ENCODE measurements at places on chromosomes 5 and 9.

DNA sequence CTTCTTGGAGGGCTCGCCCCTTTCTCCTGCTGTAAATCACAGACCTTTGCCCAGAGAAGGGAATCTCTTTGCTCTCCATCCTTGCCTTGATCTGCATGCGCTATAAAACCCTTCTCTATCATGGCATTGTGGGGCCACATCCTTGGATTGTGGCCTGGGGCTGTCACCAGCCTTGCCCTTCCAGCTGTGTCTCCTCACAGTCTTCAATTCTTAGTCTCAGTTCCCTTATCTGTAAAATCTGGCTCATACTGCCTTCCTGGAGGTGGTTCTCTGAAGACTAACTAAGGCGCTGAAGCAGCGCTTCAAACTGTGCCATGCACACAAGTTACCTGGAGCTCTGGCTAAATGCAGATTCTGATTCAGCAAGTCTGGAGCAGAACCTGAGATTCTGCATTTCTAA lies 53.4 kb upstream of the RARS1 start:
- no peak for DNase-seq

GRCh38 chr5:168874713-168875380 lies 295.7 kb upstream of the PANK3 start:
- DNase-seq: no peak

GRCh38 chr5:137760719-137761516 lies 6.8 kb upstream of the HNRNPA0 start:
- DNase-seq: no peak

DNA sequence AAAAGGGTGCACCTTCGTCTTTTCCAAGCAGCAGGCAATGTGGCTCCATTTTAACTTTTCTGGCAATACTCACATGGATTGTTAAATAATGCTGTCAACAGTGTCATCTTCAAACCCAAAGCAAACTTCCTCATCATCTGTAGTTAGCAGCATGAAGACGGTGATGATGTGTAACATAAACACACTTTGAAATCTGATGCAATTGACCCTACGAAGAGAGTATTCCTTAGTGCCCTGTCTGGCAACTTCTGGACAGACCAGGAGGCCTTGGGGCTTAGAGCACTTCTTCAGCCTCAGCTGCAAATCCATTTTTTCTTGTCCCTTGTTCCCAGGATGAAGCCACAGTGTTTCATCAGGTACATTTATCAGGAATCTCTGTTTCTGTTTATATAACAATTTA lies 149.1 kb downstream of the GHR start:
- DNase-seq: no peak

GRCh38 chr5:141771031-141771430 lies 89.0 kb upstream of the ARAP3 start:
- no peak for DNase-seq

DNA sequence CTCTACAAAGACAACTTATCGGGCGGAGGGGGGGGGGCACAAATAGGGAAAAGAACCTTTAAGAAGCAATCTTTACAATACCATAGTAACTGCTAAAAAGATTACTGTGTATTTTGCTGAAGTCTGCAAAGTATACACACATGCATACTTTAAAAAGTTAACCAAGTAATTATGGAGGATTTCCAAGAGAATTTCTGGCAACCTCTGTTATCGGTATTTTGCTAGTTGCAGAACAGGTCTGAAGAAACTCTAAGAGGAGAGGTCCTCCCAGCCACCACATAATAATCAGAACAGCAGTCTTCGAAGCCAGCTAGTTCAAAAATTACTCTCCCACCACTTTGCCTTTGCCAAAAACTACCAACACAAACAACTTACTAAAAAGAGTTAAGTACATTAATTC lies 56.1 kb downstream of the UBAP2 start:
- DNase-seq: no peak

DNA sequence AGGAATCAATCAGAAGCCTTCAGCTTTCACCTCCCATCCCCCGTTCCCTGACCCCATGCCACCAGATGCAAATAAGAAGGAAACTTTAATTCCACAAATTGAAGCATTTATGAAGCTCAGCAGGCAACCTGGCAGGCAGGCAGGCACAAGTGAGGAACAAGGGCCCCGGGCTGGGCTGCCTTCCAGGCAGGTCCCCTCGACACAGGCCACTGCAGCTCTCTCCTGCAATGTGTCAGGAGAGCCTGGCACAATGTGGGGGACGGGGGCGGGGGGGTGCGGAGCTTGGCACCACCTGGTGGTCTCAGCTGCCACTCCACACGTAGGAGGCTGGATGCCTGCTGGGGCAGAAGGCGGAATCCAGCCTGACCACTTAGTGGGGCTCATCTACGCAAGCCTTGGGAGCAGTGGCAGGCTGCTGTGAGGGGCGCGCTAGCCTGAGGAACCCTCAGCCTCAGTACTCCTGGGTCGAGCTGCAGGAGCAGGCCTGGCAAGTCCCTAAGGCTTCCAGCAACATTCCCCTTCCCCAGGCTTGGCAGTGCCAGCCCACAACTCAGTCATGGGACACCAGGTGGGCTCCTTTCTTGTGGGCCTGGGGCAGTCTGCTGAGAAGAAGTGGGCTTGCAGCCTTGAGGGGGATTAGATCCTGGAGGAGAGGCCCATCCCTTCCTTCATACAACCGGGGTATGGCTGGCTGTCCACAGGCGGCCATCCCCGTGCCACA lies 50.2 kb upstream of the KCNMB1 start:
- DNase-seq: no peak

GRCh38 chr5:159342840-159343239 lies 12.6 kb upstream of the IL12B start:
- DNase-seq: no peak

GRCh38 chr5:177469750-177470525 lies 3.5 kb downstream of the DBN1 start:
- no peak for DNase-seq

DNA sequence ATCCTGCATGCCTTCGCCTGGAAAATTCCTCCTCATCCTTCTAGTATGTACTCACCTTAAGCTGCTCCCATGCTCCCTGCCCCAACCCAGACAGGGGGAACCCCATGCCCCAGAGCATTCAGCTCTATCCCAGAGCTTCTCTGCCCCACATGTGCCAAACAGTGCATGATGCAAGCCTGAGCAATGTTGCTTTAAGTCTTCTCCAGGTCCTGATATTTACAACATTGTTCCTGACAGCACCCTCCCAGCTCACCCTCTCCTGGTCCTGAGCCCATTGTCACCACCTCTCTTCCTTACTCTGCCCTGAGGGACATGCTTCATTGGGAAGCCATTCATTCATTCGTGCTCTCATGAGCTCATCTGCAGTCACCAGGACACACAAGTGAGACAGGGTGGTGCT lies 23.4 kb upstream of the BARX1 start:
- no peak for DNase-seq

- DNase-seq: no peak
Measured at GRCh38 chr5:166441-167372, 24.6 kb upstream of the LRRC14B start.

GRCh38 chr5:83871533-83872395 lies 151.1 kb upstream of the HAPLN1 start:
- no peak for DNase-seq

DNA sequence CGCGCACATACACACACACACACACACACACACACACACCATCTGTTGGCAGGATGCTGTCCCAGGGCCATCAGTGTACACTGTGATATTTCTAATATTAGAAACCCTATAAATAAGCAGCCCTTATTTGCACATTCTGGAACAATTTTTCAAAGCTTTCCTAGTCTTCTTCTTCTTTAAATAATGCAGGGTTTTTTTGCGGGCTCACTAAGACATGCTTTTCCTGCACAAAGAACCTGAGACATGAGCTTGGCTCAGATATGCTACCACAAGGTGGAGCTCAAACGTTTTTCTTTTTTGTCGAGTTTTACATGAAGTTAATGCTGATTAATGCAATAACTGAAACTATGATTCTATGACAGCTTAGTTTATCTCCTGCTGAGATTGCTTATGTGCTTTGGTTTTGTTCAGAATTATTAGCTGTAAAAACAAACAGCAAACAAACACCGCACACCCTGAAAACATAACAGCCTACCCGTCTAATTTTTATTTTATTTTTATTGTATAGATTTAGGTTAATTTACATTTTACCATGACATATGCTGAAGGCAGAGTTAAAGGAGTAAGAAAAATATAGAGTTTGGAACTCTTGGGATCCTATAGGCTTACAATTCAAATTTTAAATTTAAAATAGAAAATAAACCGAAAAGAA lies 95.8 kb downstream of the ALDH1A1 start:
- no peak for DNase-seq

GRCh38 chr5:129977810-129978209 lies 73.5 kb downstream of the CHSY3 start:
- DNase-seq: no peak

DNA sequence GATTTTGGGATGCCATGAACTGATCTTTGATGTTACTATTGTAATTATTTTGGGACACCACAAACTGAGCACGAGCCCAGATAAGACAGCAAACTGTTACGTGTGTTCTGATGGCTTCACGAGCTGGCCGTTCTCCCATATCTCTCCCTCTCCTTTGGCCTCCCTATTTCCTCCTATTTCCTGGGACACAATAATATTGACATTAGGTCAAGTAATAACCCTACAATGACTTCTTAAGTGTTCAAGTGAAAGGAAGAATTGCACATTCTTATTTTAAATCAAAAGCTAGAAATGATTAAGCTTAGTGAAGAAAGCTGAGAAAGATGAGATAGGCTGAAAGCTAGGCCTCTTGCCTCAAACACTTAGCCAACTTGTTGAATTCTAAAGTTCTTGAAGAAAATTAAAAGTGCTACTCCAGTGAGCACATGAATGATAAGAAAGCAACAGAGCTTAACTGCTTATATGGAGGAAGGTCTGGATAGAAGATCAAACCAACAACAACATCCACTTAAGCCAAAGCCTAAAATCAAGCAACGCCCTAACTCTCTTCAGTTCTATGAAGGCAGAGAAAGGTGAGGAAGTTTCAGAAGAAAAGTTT lies 247.1 kb downstream of the LRRC70 start:
- DNase-seq: no peak

- DNase-seq: no peak
Measured at GRCh38 chr5:74030821-74031220, 404.8 kb downstream of the ARHGEF28 start.

- DNase-seq: no peak
Measured at GRCh38 chr5:80192507-80193241, 63.2 kb downstream of the SERINC5 start.

- DNase-seq: no peak
Measured at GRCh38 chr5:78467752-78468357, 107.4 kb downstream of the SCAMP1 start.

GRCh38 chr9:6852243-6852963 lies 94.6 kb downstream of the KDM4C start:
- no peak for DNase-seq

- no peak for DNase-seq
Measured at GRCh38 chr9:18543406-18544192, 69.6 kb downstream of the ADAMTSL1 start.

DNA sequence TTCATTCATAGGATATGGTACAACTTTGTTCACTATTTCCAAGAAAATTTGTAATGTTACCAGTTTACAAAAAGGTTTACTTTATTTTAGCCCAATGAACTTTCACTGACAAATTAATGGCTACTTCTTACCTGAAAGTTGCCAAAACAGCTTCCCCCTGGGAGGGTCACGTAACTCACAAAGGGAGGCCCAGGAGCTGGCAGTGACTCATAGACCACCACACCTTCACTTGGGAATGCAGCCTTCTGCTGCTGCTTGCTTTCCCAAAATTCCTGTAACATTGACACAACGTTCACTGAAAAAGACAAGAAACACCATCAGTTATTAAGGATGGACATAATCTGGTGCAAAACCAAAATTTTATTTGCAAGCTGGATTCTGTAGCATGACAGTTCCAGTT lies 18.1 kb downstream of the LIX1 start:
- DNase-seq: no peak

GRCh38 chr5:72597456-72597948 lies 90.3 kb upstream of the ZNF366 start:
- DNase-seq: no peak

DNA sequence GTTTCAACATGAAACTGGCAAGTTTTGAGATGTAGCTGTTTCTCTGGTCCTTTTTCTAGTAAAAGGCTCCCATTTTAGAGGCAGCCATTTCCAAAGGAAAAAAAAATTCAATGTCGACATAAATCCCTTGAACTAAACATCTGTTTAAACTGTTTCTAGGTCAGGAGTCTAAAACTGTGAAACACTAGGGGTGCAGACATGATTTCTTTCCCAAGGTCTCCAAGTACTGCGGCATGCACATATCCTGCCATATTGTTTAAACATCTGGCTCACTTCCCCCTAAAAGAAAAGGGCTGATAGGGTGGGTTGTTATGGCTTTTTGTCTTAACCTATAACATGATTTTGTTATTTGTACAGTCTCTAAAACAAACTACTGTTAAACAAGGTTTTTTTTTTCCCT lies 51.1 kb downstream of the NFIB start:
- no peak for DNase-seq

DNA sequence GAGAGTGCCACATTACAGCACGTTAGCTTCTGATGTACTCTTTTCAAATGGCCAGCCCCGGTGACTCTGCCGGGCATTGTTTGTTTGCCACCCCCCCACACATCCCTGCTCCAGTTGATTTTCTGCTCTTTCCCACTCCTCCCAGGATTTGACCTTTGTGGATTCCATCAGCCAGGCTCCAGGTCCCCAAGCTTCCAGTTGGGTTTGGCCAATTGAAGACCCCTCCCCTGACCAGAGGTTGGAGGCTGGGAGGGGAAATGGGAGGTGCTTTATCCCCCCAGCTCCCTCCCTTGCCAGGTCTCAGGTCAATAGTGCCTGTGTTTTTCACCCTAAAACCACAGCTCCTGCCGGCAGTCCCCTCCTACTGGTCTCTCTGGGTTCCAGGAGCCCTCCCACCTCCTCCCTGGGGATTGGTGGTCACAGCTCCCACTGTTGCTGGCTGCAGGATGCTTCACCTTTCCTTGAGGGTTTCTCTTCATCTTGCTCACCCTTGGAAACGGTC lies 34.9 kb downstream of the IRF1 start:
- DNase-seq: no peak

DNA sequence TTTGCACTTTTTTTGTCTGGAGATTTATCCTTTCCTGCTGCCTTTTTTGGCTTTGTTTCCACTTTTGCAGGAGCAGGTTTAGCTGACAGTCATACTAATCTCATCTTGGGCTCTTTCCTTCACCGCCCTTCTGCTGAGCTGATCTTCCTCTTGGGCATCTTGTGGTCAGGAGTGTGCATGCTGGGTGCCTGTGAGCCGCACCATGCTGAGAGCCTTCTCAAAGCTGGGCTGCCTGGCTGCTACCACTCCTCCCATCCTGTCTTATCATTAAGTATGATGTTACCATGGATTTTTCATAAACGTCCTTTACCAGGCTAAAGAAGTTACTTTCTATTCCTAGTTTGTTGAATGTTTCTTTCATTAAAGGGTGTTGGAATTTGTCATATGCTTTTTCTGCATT lies 49.5 kb upstream of the MCCC2 start:
- no peak for DNase-seq

DNA sequence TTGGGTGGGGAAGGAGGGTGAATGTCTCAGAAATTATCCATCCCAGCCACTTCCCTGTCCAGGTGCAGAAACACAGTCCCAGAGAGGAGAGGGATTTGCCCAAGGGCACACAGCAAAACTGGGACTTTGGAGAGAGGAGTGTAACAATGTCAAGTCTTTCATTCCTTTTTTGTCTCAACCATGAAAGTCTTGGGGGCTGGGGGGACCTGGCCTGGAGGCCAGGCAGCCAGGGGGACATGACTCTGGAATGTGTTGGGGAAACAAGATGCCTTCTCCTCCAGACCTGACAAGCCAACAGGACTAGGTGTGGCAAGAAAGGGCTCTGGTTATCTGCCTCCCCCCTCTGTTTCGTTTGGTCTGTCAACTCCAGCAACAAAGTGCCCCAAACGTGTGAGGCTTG lies 13.9 kb upstream of the HAND1 start:
- no peak for DNase-seq

All from CD4-positive, alpha-beta T cell treated with Interferon gamma for 1 hour (primary cell).